ENCODE measurements at places on chromosomes 7 and 10. TPM values are rescaled to one million over a fixed set of nuclear protein-coding genes. Genes with fewer than 3 reads are reported as not detected.

DNA sequence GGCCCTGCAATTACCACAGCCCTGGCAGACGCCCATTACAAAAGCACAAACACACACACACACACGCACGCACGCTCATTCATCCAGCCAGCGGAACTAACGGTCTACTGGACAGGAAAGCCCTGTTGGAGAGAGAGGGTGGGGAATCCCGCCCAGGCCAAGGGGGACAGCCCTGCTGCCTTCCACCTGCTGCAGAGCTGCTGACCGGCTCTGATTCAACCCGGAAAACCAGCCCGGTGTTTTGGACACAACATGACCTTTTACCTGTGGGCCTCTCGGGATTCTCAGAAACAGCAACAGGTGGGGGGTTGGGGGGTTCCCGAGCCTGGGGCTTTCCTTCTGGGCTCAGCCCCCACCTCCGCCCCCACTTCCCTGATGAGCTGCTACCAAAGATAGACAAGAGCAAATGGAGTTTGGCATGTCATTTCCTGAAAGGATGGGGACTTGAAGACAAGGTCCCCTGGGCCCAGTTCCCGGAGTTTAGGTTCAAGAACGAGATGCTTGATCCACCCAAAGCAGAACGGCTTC, 18.5 kb upstream of the SERPINE1 start:
- no peak for DNase-seq

DNA sequence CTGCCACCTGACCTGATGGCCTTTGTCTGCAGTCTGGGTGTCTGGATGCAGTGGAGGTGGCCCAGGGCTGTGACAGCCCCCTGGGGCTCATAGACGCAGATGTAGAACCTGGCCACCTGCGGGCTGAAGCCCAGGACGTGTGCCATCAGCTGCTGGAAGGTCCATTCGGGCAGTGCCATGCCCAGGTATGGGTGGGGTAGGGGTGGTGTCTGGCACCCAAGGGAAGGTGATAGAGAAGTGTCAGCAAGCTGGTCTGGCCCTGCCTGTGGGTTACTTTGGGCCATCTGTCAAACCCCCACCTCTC, 6.1 kb upstream of the ZNF467 start:
- DNase-seq = no peak

Gene NPY
- total RNA-seq = not detected

DNA sequence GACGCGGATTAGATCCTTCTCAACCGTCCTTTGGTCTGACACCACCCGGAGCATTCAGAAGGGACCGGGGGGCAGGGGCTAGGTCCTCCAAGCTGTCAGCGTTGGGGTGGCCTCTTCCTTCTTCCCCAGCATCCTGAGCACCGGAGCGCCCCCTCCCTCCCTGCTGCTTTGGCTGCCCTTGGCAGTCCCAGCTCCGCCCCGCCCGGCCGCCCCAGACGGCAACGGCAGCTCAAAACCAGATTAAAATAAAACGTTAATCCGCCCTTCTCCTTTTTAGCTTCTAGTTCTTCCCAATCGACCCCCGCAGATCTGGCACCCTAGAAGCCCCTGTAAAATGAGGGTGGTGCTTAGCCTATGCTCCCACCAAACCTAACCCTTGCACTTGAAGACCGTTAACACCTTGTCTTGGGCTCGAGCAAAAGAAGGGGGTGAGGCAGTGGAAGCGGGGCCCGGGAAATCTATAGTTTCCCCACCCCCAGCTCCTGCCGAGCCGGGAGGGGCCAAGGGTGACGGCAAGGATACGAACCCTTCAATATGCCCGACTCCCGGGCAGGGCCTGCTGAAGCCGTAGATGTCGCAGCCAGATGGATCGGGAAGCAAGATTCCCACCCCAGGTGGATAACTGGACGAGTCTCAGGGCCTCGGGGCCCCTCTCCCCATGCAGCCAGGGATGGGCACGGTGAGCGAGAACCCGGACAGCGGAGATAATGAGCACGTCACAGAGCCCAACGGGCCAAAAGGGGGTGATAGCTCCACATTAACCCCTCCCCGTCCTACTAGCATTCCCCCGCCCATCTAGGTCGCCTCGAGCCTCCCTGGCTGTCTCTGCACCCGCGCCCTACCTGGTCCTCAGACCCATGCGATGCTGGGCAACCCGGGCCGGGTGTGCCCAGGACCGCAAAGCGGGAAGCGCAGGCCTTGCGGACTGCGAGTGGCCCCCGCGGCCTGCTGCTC, 169.7 kb downstream of the NRF1 start:
- DNase-seq = peak; percentile 62

DNA sequence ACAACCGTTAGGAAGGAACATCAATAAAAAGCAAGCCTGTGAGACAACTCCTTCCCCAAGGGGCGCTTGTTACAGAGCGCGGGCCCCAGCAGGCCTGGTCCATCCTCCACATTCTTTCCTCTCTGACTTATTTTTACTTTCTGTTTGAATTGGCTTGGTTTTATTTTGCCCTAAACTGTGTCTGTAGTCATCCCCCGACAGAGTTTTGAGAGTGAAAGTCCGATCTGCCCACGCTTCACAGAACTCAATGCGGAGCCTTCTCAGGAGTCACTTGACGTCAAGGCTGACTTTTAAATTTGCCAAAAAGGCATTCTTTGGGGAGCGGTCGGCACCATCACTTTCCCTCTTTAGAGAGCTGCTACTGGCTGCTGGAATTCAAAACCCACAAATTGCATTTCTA, 150.1 kb upstream of the KLF6 start:
- no peak for DNase-seq

DNA sequence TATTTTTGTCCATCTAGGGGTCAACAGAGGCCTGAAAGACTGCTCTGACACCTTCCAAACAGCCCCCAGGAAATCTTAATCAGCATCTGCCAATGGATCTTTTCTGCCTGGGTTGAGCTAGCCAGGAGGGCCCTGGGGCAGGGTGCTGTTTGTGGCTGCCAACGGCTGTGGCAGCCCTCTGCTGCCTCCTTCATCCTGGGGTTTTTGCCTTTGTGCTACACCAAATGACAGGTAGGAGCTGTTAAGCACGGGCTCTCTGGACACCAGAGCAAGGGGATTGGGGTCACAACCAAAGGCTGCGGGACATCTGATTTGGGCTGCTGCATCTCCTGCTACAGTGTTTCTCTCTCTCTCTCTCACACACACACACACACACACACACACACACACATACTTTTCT, 2.0 kb upstream of the KIAA1217 start:
- DNase-seq = no peak

Gene KEL
- 0.35 TPM for total RNA-seq

GRCh38 chr7:85115006-85115405, 71.8 kb downstream of the SEMA3D start:
- no peak for DNase-seq

- no peak for DNase-seq
Measured at GRCh38 chr10:60339757-60340156, 49.9 kb downstream of the ANK3 start.

Gene GIMAP1
- total RNA-seq = not detected

Gene VSTM4
- not detected for total RNA-seq

DNA sequence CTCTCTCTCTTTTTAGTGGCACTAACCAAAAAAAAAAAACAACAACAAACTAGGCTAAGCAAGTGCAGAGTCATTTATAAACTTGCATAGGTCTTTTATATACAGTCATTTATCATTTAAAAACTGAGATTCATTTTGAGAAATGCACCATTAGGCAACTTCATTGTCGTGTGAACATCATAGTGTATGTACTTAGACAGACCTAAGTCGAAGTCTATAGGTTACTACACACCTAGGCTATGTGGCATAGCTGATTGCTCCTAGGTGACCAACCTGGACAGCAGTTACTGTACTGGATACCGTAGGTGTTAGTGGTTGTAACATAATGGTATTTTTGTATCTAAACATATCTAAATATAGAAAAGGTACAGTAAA, 109.1 kb upstream of the SAMD8 start:
- DNase-seq = no peak

- no peak for DNase-seq
Measured at GRCh38 chr7:138077809-138078208, 1.6 kb downstream of the AKR1D1 start.

GRCh38 chr7:98399462-98399861, 1.4 kb downstream of the BAIAP2L1 start:
- no peak for DNase-seq

Gene NAT16
- total RNA-seq = 0.19 TPM

DNA sequence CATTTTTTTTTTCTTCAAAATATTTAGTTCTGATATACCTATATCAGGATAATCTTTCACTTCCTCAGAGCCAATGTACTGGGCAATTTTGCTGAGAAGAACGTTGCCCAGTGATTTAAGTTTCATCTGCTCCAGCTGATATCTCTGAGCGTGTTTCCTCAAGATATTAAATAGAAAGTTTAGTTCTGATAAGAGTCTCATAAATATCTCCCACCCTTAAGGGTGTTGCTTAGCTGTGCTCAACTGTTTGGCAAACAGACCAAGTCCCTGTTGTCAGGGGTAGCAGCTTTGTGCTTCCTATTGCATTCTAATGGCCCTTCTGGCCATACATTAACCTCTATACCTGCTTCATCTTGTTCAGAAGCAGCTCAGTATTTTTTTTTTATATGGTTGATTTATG, 84.7 kb upstream of the GPR141 start:
- DNase-seq = no peak

DNA sequence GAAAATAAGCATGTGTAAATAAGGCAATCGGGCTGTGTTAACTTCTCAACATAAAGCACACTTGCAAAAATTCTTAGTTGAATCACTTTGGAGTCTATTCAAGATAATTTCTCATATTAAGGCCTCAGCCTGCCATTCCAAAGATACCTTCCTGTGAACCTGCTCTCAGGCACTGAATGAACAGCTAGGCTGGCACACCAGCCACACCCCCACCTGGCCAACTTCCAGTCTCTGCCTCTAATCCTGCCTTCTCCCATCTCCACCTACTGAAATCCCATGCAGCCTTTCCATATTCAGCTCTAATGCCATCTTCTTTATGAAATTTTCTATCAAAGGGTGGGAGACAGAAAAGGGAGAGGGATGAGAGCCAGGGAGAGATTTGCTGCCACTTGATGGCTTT, 17.1 kb upstream of the MACROH2A2 start:
- DNase-seq = no peak

DNA sequence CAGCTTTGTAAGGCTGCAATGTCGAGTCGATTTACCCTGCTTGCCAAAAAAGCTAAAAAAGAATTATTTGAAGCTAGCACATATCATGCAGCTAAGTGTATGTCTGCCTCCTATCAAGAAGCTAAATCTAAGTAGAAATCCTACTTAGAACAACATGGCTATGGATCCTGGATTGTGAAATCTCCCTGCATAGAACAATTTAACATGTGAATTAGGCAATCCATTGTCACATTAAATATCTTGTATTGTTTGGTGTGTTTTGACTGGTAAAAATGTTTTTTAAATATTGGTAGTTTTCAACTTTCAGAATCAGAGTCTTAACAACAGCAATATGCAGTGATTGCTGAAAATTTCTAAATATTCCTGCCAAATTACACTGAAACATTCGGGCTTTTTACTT, 73.3 kb downstream of the SKIDA1 start:
- no peak for DNase-seq

GRCh38 chr10:108303149-108303548, 1138.6 kb upstream of the SORCS1 start:
- no peak for DNase-seq

Gene EN2
- total RNA-seq = 1.1 TPM

GRCh38 chr7:95589031-95589430, 7.3 kb downstream of the PDK4 start:
- no peak for DNase-seq

- no peak for DNase-seq
Measured at GRCh38 chr7:35761871-35762677, 38.8 kb upstream of the SEPTIN7 start.

Gene ING3
- 13.7 TPM for total RNA-seq

DNA sequence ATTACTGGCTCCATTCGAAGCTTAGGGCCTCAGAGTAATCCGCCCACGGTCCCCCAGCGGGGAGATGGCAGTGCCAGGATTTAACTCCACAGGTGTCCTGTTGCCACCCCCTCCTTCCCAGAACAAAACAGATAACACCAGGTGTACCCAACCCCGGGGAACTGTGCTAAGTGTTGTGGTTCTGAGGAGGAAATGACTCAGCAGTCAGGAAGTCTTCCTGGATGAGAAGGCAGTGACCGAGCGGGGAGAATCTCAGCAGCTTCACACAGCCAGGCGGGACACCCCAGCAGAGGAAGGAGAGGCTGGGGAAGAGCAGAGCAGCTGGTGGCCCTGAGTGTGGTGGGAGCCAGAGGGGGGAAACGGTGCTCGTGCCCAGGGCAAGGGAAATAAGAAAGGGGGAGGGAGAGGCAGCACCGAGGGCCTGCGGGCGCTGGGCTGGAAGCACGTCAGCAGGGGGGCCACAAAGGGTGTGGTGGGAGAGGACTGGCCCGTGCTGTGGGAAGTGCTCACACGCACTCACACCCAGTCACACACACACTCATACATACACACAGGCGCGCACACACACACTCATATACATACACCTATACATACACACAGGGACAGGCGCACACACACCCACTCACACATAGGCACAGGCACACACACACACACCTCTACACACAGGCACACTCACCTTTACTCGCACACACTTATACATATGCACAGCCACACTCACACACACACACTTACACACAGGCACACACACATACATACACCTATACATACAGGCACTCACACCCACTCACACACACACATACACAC, 59.8 kb upstream of the CHST15 start:
- DNase-seq = no peak

Gene PALD1
- 10.3 TPM for total RNA-seq

Gene WNT8B
- total RNA-seq = 0.14 TPM

DNA sequence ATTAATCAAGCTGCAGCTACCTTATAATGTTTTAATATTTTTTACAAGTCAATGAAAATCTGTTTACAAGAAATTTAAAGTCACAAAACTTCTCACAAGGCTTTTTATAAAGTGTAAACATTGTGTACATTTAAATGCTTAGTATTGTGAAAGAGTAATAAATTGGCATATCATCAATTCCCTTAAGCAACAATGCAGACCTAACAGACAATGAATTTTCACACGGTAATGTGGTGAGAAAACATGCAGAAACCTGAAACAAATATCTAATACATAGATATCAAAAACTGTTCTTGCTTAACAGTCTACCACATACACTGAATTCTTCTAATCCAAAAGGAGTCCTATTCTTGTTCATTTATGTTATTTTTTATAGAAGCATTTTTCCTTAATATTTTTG, 220.7 kb downstream of the CRPPA start:
- DNase-seq = no peak

DNA sequence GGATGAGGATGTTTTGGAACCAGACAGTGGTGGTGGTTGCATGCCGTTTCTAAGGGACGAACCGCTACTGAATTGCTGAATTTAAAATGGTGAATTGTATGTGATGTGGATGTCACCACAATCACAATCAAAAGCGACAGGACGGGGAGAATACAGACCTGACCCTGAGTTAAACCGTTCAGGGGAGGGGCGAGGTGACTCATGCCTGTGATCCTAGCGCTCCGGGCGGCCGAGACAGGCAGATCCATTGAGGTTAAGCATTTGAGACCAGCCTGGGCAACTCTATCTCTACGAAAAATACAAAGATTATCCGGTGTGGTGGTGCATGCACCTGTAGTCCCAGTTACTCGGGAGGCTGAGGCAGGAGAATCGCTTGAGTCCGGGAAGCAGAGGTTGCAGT, 46.4 kb downstream of the UNCX start:
- DNase-seq = no peak
